ENCODE measurements at places on chromosomes 16 and 17.

DNA sequence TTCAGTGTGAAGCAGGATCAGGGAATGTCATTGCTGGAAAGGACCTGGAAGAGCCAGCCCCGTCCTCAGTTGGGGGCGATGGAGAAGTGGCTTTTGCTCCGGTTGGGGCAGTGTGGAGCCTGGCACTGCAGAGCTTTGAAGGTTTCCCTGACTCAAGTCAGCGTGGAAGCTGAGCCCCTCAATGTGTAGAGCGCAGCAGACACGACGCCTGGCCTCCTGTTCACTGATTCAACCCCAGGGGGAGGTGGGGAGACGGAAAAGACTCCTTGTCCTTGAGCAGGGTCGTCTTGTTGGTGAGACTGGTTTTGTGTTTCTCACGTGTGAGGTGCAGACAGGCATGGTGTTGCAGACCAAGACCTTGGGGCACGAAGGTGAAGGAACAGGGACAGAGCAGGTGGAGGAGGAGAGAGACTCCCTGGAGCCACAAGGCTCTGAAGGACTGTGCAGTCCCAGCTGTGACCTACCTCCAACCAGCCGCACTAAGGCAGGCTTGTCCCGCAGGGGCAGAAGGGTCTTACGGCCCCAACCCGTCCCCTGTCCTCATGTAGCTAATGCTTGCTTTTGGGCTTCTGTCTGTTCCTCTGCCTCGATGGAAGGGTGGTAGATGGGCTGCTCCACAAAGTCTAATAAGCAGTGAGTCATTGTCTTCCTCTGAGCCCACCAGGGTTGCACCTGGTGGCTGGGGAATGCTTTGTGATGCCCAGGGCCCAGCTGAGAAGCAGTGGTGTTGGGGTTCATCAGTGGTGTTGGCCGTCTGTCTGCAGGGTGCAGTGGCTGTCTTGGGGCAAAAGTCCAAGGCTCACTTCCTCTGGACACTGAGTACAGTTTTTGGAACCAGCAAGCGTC lies 47.8 kb downstream of the MPRIP start:
- no peak for DNase-seq

DNA sequence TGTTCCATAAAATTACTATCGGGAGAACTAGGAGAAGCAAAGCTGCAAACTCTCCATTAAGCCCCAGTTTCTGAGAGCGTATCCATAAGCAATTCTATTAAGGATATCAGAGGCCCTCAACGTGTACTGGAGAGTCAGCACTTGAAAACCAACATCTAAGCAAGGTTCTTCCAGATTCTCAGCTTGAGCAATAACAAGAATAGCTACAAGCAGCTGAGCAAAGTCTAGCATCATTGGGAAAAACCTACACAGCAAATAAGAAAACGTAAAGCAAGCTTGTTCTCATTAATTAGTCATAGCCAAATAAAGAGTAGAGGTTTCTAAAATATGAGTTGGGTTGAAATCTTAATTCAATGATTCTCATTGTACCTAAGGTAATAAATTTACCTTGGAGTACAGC lies 26.9 kb upstream of the COX10 start:
- no peak for DNase-seq

DNA sequence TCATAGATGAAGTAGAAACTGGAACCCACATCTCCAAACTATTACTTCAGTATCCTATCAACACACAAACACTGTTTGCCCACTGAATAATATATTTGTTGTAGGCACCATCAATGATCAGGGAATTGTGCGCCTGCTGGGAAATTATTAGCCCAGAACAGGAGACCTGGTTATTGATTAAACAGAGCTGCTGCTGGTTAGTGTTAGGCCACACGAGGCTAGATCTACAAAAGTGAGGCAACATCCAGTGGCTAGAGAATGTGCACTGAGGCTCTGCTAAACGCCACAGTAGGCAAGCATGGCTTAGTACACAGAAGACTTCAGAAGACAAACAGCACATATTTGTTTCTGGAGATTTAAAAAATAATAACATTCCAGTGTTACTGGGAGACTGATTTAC lies 11.0 kb downstream of the ABHD15 start:
- DNase-seq, result no peak

DNA sequence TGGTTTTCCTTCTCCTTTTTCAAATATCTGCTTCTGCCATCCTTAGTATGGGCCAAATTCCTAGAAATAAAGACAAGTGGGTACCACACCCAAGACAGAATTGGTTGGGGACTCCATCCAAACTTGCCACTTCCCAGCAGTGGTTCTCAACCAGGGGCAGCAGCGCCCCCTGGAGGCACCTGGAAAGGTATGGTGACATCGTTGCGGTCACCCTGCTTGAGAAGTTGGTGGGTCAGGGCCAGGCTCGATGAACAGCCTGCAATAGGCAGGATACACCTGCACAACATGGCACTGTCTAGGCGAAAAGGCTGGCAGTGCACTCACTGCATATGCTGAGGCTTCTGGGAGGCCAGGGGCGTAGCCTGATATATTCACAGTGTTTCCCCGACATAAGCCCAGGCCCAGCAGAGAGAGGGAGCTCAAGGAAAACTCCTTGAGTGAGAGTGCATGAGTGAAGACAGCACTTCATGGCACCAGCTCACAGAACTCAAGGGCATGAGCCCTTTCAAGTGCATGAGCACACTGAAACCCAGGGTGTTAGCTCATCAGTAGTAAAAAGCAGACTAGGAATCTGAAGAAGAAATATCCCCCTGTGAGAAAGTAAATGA lies 57.7 kb downstream of the CMC2 start:
- DNase-seq, result peak; percentile 8

DNA sequence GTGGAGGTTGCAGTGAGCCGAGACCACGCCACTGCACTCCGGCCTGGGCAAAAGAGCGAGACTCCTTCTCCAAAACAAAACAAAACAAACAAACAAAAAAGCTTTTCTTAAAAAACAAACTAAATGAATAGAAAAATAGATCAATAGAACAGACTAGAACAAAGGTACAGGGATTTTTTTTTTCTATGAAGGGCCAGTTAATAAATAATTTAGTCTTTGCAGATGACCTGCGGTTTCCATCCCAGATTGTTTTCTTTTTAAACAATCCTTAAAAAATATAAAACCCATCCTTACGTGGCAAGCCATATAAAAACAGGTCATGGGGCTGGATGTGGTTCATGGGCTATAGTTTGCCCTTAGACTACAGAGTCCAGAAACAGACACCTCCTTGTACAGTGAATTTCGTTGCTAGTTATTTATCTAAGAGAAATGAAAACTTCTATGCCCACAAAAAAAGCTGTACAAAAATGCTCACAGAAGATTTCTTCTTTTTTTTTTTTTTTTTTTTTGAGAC lies 45.4 kb downstream of the CREBBP start:
- DNase-seq, result no peak

GRCh38 chr16:77944631-77945030 lies 77.7 kb upstream of the CLEC3A start:
- DNase-seq, result no peak

GRCh38 chr16:68434624-68435210 lies 13.6 kb downstream of the SMPD3 start:
- DNase-seq, result no peak

DNA sequence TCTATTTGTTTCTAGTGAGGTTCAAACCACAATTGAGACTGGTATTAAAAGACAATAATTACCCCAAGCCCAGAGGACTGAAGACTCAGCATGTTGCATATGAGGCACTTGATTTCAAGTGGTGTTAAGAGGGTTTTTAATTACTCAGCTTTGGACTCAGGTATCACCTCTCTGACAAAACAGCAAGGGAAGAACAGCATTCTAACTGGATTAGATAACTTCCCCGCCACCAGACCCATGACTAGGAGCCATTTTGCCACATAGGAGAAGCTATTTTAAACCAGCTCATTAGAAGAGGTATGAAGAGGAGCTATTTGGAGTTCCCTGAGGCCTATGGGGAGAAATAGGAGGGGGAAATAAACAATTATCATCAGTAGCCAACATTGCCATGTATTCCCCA lies 226.1 kb upstream of the TOX3 start:
- no peak for DNase-seq

- no peak for DNase-seq
These were observed 4.8 kb downstream of the CBLN1 start for GRCh38 chr16:49276646-49277385.

DNA sequence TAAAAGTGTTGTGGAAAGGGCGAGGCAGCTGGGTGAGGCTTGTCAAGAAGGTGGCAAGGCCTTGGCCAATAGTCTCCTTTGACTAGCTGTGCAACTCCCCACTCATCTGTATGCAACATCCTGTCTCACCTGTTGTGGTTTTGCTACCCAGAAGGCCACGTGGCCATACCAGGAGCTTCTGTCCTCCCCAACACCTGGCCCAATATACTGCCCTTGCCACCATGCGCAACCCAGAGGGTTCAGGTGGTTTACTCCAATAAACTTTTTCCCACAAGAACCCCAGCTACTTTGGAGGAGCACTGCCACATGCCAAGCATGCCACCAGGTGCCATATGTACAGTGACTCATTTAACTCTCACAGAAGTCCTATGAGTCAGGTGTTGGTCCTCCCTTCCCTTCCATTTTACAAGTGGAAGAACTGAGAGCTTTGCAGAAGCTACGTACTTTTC lies 10.2 kb downstream of the MYO19 start:
- DNase-seq, result no peak

DNA sequence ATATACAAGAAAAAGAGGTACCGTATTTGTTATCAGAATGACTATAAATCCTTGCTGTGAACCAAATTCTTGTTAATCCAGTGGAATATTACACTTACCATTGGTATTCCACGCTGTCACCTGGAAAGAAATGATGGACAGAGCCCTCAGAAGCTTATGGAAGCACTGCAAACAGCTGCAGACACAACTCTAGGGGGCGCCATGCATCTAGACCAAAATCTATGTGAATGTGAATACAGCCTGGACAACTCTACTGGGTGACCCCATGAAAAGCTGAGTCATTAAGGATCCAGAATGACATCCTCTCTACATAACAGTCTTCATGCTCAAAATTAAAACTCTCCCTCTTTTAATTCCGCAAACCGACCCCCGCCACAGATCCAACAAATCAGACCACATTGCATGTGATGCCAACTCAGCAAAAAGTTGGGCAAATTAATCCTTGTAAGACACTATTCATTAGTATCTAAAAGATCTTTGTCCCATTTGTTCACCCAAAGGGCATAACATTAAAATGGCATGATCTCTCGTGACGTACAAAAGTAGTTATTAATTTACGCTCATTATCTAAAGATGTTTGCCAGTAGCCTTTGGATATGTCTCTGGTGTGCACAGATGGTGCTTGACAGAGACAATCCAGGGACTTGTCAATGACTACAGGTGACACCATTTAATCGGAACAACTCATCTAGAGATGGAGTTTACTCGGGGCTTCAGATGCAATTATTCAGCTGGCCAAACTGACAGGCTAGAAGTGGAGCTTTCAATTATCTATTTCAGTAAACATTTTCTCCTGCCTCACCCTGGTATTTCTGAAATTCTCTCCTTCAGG lies 552.7 kb upstream of the PSMD7 start:
- DNase-seq, result no peak

GRCh38 chr17:76870377-76870714 lies 2.1 kb downstream of the MGAT5B start:
- DNase-seq, result no peak

DNA sequence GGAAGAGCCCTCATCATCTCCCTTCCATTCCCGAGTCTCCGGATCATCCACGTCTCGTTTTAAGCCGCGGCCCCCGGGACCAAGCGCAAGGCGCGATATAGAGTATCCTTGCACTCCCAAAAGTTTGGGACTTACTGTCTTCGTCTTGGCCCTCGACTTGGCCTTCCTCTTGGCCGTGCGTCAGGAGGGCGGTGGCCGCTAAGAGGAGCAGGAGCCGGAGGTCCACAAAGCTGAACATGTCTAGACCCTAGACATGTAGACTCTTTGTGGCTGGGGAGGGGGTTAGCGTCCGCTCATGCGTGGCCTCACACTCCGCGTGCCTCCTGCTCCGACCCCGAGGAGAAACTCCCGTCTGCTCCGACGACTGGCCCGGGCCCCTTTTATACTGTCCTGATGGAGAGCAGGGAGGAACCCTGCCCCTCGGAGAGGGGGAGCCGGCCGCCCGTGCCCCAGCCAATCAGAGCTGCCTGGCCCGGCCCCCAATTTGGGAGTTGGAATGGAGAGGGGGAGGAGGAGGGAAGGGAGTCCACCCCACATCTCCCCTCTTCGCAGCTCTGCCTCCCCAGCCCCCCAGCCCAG lies at the start of gene COL1A1:
Gene COL1A1, minus strand, starts transcription at position 356 of the 579 bp plus-strand sequence. Its CDS starts 118 bp downstream, at position 238.
- DNase-seq, result no peak

- no peak for DNase-seq
These were observed 18.3 kb downstream of the GLYR1 start for GRCh38 chr16:4828567-4829321.

DNA sequence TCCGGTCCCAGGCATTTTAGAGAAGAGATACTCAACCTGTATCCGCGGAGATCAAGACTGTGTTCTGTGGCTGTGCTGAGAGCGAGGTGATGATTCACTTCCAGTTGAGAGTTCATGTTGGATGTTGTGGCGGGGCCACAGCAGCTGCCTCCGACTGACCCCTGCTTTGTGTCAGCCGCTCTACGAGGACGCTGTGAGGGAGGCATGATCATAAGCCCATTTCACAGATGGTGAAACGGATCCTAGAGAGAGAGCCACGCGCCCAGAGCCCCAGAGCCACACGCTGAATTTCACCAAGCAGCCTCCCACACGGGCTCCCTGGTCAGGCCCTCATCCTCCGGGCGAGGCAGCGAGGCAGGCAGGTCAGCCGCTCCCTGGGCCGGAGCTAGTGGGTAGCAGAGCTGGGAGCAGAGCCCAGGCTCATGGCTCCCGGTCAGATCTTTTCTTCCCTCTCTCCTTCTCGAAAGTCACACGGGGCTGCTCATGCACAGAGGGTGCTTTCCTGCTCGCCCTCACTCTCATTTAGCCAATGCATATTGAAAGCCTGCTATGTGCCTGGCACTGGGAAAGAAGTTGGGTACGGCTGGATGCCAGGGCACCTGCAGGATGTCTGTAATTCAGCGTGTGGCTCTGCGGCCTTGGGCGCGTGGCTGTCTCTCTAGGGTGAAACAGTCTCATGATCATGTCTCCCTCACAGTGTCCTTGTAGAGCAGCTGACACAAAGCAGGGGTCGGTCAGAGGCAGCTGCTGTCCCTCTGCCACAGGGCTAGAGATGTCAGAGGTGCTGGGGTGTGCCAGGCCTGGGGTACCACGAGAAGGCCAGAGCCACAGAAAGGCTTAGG lies 155.6 kb upstream of the CHMP6 start:
- DNase-seq, result no peak

- no peak for DNase-seq
These were observed 1.2 kb upstream of the DPEP2 start for GRCh38 chr16:68000450-68000849.

- no peak for DNase-seq
These were observed 14.1 kb downstream of the ARHGEF15 start for GRCh38 chr17:8324132-8324531.

- no peak for DNase-seq
These were observed 214.4 kb upstream of the CHMP6 start for GRCh38 chr17:80777274-80777673.

DNA sequence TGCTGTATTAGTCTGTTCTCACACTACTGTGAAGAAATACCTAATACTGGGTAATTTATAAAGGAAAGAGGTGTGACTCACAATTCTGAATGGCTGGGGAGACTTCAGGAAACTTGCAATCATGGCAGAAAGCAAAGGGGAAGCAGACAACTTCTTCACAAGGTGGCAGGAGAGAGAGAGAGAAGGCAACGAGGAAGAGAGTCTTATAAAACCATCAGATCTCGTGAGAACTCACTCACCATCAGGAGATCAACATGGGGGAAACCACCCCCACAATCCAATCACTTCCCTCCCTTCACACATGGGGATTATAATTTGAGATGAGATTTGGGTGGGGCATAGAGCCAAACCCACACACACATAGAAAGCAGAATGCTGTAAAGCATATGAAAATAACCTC lies 896.2 kb downstream of the CDH11 start:
- no peak for DNase-seq

GRCh38 chr17:36858119-36859002 lies 78.9 kb upstream of the LHX1 start:
- no peak for DNase-seq

Measured in NCI-H1048 (cell line).